ENCODE measurements at places on chromosomes 6 and 20. TPM values are rescaled to one million over a fixed set of nuclear protein-coding genes. Genes with fewer than 3 reads are reported as not detected.

GRCh38 chr6:39310542-39310941 is 3.7 kb downstream of the KCNK17 start:
- DNase-seq, result no peak

DNA sequence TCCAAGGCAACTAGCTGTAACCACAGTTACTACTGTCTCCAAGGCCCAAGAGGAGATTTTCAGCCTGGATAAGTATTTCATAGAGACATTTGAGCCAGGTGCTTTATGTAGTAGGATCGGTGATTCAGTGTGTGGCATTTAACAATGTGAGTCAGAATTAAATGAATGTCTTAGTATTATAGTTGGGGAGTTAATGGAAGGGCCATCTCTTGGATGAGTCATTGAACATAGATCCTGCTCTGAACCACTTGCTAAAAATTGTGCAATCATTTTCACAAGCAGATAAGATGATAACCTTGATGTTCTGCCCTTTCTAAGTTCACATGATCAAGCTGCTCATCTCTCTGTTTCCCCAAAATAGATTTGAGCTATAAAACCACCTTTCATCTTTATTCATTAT is 668.9 kb upstream of the CITED2 start:
- no peak for DNase-seq

ATXN1 gene
- 16.3 TPM for total RNA-seq

DNA sequence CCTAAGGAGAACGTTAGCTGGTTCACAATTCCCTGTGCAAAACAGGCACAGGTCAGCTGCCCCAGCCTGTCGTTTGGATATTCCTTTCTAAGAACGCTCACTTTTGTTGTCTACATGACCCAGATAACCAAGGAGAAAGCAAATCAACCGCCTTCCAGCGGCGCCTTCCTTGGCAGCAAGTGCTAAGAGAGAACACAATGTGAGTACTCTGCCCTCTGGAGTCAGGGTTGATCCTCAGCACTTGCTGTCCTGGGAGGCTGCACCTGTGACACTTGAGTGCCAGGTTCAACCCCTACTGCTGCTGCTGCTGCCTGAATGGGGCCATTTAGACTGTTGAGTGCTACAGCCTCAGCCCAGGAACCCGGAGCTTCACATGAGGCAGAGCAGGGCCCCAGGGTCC is 36.8 kb downstream of the OVOL2 start:
- no peak for DNase-seq

DNA sequence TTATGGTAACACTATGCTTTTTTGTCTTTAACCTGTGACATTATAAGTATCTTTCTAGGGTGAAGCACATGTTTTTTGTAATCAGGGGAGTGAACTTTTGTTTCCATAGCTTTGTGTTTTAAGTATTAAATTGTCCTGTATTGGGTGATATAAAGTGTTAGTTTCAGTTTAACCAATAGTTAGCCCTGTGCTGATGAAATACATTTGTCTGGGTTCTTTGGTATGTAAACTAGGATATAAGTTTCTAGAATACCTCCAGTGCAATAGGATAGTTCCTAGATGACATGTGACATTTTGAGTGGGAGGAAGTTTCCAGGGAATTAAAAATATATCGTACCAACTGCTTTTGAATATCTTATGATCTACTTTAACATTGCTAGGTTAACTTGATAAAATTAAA is 611.0 kb upstream of the MARCKS start:
- no peak for DNase-seq

- DNase-seq, result no peak
Measured at GRCh38 chr20:41715526-41715925, 97.3 kb upstream of the CHD6 start.

PACSIN1 gene
- total RNA-seq, result 0.08 TPM

GRCh38 chr6:7073821-7074525 is 33.8 kb upstream of the RREB1 start:
- peak; percentile 44 for DNase-seq

DNA sequence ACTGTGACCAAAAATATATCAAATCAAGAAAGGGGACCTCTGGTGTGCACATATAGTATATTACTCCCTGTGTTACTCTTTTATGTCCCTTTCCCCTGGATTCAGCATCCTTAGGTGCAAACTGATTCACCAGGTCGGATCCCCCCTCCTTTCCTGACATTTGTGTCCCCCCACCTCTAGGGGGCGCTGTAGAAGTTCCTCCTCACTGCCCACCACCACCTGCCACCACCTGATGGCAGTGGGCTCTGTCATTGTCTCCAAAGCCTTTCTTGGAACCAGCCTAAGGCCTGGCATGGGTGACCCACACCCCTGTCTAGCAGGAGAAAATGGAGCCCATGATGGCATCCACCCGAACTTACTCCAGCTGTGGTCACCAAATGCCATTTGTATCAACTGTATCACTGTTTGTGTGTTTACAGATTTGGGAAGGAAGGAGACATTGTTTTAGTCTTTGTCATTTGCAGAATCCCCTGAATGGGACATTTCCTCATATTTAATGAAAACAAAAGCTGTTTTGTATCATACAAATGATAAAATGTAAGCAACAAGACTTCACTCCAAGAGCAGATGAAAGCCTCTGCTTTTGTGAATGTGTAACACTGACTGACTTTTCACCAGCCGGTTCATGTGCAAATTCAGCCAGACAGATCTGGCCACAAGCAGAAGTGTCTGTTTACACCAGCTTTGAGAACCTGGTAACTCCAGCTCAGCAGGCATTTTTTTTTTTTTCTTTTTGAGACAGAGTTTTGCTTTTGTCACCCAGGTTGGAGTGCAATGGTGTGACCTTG is 66.2 kb downstream of the ARMC2 start:
- DNase-seq, result no peak

- no peak for DNase-seq
Measured at GRCh38 chr6:4997862-4998261, 6.0 kb downstream of the RPP40 start.

DNA sequence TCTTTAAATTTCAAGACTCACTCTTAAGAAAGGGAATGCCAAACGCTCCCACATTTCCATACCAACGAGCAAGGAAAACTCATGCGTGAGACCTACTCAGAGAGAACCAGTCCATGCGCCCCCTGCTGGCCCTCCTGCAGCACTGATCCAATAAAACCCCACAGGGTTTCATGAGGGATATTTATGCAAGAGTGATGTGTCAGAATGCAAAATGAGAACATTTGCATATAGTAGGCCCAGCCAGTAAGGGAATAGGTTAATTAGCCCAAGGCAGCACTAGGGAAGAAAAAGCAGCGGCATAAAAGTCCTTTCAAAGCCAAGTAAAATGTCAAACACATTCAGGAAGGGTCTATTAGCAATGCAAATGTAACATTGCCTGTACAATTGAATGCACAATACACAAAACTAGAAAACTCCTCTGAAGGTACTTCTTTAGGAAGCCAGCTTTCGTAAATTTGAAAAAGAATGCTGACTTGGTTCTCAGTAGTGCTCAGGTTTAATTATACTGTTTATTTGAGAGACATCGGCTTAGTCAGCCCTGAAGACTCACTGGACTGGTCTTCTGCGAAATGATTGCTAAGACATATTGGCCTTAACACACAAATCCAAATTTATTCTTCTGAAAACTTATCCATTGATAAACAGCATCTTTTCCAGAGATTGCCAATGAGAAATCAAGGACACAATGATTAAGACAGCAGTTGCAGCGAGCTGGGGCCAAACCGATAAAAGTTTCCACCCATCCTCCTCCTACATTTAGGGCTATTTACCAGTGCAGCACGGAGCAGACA is 93.2 kb downstream of the GMPR start:
- no peak for DNase-seq

DNA sequence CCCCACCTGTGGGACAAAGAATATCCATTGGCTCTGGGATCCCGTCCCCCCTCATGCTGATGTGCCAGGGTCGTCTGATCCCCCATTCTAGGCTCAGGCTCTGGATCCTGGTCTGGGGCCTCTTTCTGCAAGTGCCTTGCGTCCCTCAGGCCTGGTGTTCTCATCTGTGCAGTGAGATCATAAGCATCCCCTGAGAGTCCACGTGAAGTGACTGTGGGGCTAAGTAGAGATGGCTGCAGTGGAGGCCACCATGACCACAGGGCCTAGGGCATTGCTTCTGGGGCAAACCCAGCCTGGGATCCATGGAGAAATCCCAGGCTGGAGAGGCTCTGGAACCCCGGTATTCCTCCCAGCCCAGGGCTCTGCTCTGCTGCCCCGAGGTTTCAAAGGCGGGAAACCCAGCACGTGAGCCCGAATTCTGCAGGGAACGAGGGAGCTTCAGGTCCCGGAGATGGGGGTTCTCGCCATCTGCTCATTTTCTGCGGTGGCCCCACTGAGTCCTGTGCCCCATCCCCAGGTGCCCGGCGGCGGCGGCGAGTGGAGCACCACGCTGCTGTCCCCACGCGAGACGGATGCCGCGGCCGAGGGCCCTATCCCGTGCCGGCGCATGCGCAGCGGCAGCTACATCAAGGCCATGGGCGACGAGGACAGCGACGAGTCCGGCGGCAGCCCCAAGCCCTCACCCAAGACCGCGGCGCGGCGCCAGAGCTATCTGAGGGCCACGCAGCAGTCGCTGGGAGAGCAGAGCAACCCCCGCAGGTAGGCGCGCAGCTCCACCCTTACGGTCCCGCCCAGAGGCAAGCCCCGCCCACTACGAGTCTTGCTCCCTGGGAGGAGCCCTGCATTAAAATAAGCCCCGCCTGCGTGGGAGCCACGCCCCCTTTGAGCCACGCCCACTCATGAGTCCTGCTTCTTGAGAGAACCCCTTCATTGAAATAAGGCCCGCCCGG is 105.5 kb upstream of the MYL9 start:
- peak; percentile 67 for DNase-seq

GRCh38 chr6:5422321-5422915 is 161.1 kb downstream of the FARS2 start:
- no peak for DNase-seq

DNA sequence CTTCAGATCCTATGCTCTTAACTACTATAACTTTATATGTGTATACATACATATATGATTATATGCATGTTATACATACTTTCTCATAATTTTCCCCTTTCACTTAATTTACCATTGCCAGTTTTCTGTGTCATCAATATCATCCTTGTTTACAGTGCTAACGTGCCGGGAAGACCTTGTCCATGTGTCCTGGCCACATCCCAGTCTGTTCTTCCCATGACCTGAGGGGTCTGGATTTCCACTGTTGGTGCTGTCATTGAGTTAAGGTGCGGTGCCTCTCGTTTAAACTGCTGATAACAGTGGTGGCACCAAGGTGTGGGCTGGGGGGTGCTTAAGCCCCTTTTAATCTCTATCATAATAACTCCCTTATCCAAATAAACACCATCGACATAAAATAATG is 8.5 kb upstream of the SDCBP2 start:
- DNase-seq, result no peak

DNA sequence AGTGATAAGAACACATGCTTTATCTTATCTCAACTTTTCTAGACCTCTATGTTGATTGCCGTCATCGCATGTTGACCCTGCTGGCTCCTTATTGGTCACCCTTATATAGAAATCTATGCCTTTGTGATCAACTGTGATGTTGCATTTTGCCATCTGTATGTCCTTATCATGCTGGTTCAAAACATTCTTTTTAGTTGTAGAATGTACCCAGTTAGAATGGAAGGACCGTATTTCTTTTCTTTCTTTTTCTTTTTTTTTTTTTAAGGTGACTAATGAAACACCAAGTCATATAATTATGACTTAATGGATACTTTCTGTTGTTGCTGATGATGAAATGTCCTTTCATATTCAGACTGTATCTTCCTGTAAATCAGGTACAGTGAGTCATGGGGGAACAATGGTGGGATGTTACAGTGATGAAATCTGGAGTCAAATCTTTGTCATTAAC is 145.9 kb upstream of the CITED2 start:
- no peak for DNase-seq

SUMO4 gene
- 0.25 TPM for total RNA-seq

BHLHE23 gene
- not detected for total RNA-seq

TSHZ2 gene
- total RNA-seq, result 8.1 TPM

GRCh38 chr6:167345960-167346359 is 21.1 kb downstream of the TTLL2 start:
- DNase-seq, result no peak

GRCh38 chr6:164148788-164149187 is 734.3 kb downstream of the QKI start:
- DNase-seq, result no peak

DNA sequence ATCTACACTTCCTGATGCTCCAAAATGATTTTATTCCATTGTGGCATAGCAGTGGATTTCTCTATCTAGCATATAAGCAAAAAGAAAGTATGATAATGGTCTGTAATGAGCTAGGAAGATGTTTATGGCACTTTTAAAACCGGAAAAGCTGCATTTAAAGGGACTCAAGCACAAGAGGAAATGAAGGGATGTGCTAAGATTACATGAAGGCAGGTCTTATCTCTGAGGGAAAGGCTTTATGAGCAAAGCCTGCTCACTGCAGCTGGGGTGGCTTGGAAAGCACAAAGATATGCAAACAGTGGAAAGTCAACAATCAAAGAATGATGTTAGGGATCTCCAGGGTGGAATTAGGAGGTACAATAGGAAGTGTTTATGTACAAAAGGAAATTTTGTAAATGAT is 138.2 kb downstream of the TENT5A start:
- no peak for DNase-seq

GRCh38 chr6:100184473-100184872 is 190.4 kb upstream of the MCHR2 start:
- no peak for DNase-seq

RSPH9 gene
- total RNA-seq, result 0.42 TPM

BCAS4 gene
- total RNA-seq, result 7.7 TPM

GRCh38 chr6:122758927-122759334 is 20.6 kb upstream of the FABP7 start:
- no peak for DNase-seq

GRCh38 chr20:38253571-38253970 is 7.0 kb downstream of the KIAA1755 start:
- no peak for DNase-seq

DNA sequence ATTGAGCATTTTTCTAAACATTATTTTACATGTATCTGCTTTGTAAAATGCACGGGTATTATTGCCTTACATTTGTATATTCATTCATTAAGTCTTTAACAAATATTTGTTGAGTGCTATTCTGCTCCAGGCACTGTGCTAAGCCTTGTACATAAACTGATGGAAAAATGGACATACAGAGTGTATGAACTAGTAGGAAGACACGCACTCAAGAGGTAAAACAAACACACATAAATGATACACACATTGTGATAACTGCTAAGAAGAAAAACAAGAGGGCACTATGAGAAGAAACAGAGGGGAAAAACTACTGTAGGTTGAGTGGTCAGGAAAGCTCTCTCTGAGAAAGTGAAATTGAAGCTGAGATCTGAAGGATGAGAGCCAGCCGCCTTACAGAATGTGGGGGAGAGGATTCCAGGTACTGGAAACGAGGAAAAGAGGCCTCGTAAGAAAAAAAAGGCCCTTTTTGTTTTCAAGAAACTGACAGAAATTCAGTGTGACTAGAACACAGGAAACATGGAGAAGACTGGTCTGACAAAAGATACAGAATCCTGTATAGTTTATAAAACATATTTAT is 117.5 kb downstream of the EYA4 start:
- no peak for DNase-seq

TGM3 gene
- 111 TPM for total RNA-seq

GRCh38 chr6:148593813-148594170 is 153.0 kb upstream of the UST start:
- DNase-seq, result no peak

GRCh38 chr6:16770701-16771569 is 9.7 kb upstream of the ATXN1 start:
- DNase-seq, result peak; percentile 80

Data from lower leg skin (tissue), 4 donors.